ENCODE measurements at places on chromosomes 2 and 18. TPM values are rescaled to one million over a fixed set of nuclear protein-coding genes. Genes with fewer than 3 reads are reported as not detected.
A peak's percentile ranks its signal among the peaks of the same experiment; 100 is the strongest.

GRCh38 chr18:63697097-63697660 lies 5.6 kb upstream of the SERPINB11 start:
- DNase-seq: peak; percentile 6

DNA sequence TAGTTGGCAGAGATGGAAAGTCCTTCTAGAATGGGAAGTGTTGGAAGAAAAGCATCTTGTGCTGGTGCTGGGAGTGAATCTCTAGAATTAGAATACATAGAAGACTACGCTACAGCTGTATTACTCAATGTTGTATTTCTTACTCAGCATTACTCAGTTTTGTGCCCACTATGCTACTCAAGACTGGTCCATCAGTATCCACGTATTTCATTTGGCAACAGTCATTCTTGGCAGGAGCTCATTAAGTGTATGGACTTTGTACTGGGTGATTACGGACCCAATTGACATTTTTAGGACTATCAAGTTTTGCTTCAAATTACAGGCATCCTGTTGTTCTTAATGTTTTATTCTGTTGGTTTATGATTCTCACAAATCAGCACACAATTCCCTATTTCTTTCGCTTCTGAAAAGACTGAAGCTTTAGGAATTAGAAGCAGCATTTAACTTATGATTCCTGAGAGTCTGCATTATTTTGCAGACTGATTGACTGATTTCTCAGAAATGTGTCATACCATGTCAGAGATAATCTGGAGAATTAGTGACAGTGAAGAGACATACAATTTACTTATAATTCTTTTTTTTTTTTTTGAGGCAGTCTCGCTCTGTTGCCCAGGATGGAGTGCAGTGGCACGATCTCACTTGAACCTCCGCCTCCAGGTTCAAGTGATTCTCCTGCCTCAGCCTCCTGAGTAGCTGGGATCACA lies 136.9 kb downstream of the MYO3B start:
- peak; percentile 52 for DNase-seq

The INO80D gene
- total RNA-seq: 2.8 TPM

DNA sequence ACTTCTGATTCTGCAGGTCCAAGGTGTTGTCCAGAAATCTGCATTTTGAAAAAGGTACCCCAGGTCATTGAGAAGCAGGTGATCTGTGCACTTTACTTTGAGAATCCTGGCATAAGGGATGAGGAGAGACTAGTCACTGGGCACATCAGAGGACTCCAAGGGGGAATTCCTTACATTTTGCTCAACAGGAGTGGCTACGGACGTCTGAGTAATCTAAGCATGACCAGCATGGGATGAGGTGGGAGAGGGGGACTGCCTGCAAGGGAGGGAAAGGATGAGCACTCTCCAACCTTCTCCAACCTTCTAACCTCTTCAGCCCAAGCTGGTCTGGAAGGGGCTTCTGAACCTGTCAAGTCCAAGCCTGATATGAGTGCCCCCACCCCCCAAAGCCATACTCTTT lies 55.5 kb downstream of the MARCHF4 start:
- DNase-seq: peak; percentile 89

DNA sequence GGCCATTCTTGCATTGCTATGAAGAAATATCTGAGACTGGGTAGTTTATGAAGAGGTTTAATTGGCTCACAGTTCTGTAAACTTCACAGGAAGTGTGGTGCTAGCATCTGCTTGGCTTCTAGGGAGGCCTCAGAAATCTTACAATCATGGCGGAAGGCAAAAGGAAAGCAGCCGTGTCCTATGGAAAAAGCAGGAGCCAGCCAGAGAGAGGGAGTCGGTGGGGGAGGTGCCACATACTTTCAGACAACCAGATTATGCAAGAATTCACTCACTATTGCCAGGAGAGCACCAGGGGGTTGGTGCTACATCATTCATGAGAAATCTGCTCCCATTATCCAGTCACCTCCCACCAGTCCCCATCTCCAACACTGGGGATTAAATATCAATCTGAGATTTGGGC lies 64.1 kb downstream of the CPS1 start:
- DNase-seq: peak; percentile 2
